ENCODE measurements at places on chromosomes 13 and 19.
A peak's percentile ranks its signal among the peaks of the same experiment; 100 is the strongest.

GRCh38 chr19:16737911-16738310 lies 18.3 kb downstream of the NWD1 start:
- no peak for DNase-seq

GRCh38 chr19:19849056-19849455 lies 16.6 kb upstream of the ZNF253 start:
- no peak for DNase-seq

GRCh38 chr13:46307554-46307953 lies 79.5 kb downstream of the RUBCNL start:
- DNase-seq = no peak

GRCh38 chr19:18863843-18864362 lies 32.1 kb downstream of the CERS1 start:
- DNase-seq = no peak

DNA sequence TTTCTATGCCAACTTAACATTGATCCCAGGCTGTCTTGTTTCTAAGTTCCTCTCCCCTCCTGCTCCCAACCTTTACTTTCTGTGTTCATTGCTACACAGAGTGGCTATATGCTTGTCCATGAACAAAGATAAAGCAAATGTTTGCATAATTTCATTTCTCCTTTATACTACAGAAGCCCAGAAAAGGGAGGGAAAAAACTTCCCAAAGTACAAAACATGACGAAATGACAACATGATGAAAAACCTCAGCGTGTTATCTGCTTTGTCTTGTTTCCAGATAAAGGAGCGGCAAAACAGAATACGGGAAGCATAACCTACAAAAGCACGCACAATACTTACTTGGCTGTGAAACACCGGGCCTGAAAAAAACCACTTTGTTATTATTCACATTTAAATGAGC lies 336.8 kb downstream of the DNAJC15 start:
- DNase-seq = no peak

- DNase-seq = no peak
These were observed 10.2 kb downstream of the ZNF132 start for GRCh38 chr19:58429745-58430144.

- no peak for DNase-seq
These were observed 6.1 kb upstream of the GGACT start for GRCh38 chr13:100594731-100595130.

DNA sequence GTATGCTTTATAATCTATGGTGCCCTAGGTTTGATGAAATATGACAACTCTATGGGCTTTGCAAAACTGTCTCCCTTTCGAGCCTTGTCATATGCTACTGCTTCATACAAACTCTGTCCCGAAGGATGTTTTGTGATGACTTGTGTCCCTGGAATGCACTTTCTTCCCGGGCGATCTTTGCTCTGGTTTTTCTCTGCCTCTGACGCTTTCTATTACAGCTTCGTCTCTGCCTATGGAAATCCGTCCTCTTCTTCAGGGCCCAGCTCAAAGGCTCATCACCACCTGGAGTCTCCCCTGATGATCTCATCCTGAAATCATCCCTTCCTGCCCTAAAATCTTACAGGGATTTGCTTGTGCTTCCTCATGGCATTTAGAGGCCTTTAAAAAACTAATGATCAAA lies 191.5 kb upstream of the KL start:
- DNase-seq = no peak

DNA sequence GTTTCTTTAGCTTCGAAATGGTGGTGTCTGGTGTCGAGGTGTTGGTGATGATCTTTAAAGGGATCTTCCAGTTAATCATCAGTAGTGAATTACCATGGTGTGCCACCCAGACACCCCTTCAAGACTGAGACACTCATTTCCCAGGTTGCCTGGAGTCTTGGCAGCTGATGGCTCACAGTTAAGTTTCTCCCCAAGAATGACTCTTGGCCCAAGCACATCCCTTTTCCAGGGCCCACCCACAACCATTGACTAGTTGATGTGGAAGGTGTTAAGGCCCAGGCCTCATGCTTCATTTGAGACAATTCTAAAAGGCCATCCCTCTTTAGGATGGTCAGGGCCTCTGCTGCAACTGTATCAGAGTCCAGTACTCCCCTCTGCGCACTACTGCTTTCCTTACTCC lies 145.5 kb downstream of the FOXO1 start:
- no peak for DNase-seq

DNA sequence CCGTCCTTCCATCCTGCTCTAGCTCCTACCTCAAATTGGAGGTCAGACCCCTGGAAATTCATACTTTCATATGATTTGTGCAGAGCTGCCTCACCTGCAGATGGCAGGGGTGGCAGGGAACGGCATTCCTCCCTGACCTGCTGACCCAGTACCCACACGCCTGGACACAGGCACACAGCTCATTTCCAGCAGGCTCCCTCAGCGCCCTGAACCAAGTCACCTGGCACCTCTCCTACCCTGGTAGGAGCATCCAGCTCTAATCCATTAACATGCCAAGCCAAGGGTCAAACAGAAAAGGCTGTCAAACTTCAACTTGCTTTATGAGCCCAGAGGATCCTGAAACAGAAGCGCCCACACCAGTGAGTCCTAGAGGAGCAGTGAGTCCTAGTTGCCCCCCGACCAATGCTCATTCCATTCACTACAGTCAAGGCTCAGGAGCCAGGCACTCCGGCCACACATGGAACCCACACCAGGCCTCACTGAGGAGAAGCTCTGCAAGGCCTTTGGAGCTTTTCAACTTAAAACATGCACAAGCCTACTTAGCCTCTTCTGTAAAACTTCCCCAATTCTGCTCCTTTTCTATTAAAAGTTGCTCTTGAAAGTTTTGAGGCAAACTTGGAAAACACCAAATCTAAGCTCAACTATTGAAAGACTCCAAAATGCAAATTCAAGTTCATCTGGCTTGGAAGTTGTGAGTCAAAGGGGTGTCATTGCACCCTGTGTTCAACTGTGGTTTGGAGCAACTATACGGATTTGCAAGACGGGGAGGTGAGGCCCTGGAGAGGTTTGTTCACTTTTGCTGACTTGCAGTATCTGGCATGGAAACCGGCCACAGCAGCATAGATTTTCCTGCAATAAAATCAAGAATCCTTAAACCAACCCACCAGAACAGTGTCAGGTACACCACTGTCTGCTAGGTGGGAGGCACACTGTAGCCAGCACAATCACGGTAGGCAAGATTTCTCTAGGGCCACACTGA lies 96.7 kb downstream of the CRYL1 start:
- DNase-seq = no peak

- no peak for DNase-seq
These were observed 13.5 kb downstream of the NOTCH3 start for GRCh38 chr19:15187026-15188007.

DNA sequence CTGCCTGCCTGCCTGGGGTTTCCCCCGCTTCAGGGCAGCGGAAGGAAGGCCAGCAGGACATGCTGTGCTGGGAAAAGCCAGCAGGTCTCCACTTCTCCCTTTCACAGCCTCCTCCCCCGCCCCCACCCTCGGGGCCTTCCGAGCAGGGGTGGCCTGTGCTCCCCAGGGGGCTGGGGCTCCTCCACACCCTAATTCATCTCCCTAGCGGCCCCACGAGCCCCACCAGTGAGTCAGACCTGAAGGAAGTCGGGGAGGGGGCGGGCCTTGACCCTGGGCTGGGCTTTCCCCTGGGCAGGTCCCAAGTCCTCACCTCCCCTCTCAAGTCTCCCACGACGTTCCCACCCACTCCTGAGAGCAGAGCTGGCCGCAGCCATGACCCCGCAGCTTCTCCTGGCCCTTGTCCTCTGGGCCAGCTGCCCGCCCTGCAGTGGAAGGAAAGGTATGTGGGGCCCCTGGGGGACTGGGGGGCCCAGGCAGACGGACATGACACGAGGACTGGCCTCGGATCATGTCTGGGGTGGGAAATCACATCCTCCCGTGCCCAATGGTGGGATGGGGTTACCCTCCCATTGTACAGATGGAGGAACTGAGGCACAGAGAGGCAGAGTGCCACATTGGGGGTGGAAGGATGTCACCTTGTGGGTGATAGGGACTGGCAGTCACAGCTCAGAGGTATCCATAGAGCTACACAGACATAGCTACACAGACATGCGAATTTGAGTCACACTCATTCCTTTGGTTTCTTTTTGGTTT lies at the start of gene EBI3:
Gene EBI3 (plus strand): TSS at position 345 of the 753 bp plus-strand sequence. CDS start 28 bp downstream, at position 373.
- no peak for DNase-seq

GRCh38 chr19:40533508-40533907 lies 43.2 kb upstream of the SHKBP1 start:
- DNase-seq = no peak

GRCh38 chr13:70171151-70171550 lies 62.9 kb upstream of the KLHL1 start:
- no peak for DNase-seq

- no peak for DNase-seq
These were observed 22.9 kb downstream of the LRCH1 start for GRCh38 chr13:46575818-46576221.

DNA sequence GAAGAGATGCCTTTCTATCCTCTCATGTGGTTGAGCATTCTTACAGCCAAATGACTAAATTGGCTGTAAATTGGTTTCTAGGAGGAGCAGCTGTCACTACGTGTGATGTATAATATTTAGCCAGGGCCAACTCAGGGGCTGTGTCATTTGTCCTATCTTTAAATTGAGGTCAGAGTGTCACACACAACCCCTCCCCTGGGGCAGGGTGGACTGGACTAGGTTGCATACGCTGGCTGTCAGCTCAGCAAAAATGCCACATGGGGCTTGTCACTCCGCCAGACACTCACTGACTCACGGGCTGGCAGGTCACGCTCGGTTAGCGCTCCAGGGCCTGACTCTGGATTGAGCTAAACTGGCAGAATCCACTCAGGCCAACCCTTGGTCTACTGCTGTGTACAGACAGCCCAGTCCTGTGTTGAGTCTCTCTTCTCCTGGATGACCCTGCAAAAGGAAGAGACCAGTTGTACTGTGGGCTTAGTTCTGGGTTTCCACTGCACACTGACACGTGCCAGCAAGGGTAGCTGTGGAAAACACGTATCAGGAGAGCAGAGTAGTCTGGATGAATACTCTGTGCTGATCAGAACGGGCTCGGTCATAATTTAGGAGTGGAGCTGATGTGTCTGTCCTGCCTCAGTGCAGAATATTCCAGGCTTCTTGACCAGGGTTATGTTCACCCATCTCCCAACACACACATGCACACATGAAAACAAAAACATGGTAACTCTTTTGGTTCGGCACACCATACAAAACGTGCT lies 29.1 kb downstream of the SHISA2 start:
- peak; percentile 78 for DNase-seq

DNA sequence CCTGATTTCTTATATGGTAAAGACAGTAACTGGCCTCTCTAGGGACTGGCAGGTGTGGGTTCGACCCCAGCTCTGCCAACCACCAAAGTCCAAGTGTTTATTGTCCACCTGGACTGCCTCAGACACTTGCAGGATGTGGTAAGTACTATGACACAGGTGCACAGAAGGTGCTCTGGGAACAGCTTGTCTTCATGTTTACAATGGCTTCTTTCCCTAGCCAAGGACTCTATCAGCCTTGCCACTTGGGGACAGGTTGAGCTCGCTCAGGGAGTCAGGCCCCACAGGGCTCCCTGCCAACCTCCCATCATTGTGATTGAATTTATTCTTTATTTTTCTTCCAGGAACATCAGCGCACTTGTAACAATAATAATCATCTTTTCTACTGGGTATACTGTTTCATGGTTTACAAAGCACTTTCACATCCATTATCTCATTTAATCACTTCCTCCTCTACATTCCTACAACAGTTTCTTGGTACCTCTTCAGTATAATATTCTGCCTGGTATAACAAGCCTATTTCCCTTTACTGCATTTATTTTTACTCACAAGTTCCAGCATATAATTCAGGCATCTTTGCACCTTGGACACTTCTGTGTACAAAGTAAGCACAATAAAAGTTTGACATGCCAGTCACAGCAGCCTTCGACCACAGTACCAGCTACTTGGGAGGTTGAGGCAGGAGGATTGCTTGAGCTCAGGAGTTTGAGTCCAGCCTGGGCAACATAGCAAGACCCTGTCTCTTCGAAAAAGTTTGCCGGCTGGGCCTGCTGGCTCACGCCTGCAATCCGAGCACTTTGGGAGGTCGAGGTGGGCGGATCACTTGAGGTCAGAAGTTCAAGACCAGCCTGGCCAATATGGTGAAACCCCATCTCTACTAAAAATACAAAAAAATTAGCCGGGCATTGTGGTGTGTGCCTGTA lies 24.2 kb upstream of the GATAD2A start:
- DNase-seq = no peak

- DNase-seq = no peak
These were observed 6.6 kb downstream of the CLDN10 start for GRCh38 chr13:95559100-95559499.

DNA sequence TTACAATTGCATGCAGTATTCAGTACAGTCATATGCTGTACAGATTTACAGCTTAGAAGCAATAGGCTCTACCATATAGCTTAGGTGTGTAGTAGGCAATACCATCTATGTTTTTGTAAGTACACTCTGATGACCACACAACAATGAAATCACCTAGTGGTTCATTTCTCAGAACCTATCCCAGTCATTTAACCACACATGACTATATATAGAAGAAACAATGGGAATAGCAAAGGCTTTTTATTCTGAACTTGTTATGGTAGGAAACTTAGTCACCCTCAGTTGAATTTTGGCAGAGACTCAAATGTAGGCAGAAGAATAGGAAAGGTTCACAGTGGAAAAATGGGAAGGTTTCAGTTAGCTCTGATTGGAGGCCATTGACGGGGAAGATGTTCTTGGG lies 1075.1 kb upstream of the MIR17HG start:
- DNase-seq = no peak

DNA sequence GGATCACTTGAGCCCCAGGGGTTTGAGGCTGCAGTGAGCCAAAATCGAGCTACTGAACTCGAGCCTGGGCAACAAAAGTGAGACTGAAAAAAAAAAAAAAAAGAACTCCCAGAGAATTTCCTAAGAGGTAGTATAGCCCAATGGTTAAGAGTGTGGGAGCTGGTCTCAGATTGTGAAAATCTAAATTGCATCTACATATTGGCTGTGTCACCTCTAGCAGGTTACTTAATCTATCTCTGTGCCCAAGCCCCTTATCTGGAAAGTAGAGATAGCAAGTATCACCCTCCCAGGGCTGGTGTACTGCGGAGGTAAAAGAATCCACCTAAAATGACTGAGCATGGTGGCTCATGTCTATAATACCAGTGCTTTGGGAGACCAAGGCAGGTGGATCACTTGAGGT lies 3.7 kb upstream of the PLAUR start:
- no peak for DNase-seq

GRCh38 chr13:38341149-38341692 lies 8.4 kb upstream of the UFM1 start:
- DNase-seq = no peak

GRCh38 chr13:76868371-76868770 lies 17.8 kb downstream of the KCTD12 start:
- no peak for DNase-seq

GRCh38 chr19:41591951-41592562 lies 16.1 kb downstream of the CEACAM21 start:
- DNase-seq = no peak

- DNase-seq = no peak
These were observed 233.8 kb upstream of the PRR20A start for GRCh38 chr13:56906909-56907308.

- no peak for DNase-seq
These were observed 327.8 kb downstream of the SUCLA2 start for GRCh38 chr13:47673009-47673850.
